ENCODE measurements at places on chromosomes 7 and 10.

- no peak for DNase-seq
These were observed 9.0 kb downstream of the NFKB2 start for GRCh38 chr10:102404361-102405107.

DNA sequence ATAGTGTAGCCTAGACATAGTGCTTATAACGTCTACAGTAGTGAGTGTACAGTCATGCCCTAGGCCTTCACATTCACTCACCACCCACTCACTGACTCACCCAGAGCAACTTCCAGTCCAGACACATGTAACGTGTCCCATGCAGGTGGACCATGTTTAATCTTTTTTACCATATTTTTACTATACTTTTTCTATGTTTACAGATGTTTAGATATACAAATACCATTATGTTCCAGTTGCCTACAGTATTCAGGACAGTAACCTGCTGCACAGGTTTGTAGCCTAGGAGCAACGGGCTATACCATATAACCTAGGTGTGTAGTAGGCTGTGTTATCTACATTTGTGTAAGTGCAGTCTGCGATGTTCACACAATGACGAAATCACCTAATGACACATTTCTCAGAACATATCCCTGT, 11.0 kb downstream of the MPP7 start:
- peak; percentile 61 for DNase-seq

DNA sequence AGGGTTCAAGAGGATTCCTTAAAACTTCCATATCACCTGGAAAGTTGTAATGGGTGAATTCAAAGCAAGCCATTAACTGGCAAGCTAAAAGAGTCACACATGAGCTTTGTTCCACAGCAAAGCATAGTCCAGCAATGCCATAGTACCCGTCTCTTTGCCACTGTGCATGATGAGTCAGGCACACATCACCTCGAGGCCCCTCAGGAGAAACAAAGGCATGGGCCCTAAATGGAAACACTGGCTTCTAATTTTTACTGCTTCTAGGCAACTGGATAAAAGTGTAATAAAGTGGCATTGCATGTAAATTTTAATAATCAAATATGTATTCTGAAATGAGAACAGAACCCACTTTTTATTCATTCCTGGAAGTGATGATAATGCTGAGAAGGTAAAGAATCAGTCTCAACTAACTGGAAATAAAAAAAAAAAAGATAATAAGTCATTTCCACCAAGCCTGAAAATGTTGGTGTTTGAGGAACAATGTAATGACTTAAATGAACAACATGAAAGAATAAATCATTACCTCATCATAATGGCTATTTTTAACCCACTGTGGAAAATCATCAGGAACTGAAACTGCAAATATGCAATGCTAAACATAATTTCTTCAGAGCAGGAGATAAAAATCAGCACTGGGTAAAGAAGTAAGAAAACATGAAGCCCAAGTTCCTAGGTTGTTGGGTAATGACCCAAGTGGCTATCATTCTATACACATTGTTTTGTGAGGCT, 104.9 kb downstream of the CDK6 start:
- peak; percentile 47 for DNase-seq

- peak; percentile 96 for DNase-seq
These were observed 25.1 kb downstream of the ZMIZ1 start for GRCh38 chr10:79093658-79094411.

GRCh38 chr7:36456548-36456947, 66.9 kb downstream of the ANLN start:
- DNase-seq, result no peak
